Dermis blood vessel endothelial cell (primary cell): ENCODE measurements at places on chromosomes 5 and 9. TPM values are rescaled to one million over a fixed set of nuclear protein-coding genes. Genes with fewer than 3 reads are reported as not detected.

The PCDHA10 gene
- 0.09 and 0.17 TPM in 2 replicates for total RNA-seq

The C9 gene
- total RNA-seq, result 0.34 TPM in 1 of 2 replicates, not detected in the other

The ALDH7A1 gene
- 26.7 and 28.7 TPM in 2 replicates for total RNA-seq

The MYORG gene
- 4.9 and 8.0 TPM in 2 replicates for total RNA-seq

The IFNA13 gene
- not detected in 2 replicates for total RNA-seq

The ISL1 gene
- not detected in 2 replicates for total RNA-seq

The TMC1 gene
- 0.74 and 3.4 TPM in 2 replicates for total RNA-seq

The ZNF367 gene
- 8.0 and 12.8 TPM in 2 replicates for total RNA-seq

The LECT2 gene
- not detected in 2 replicates for total RNA-seq

The FBP2 gene
- not detected in 2 replicates for total RNA-seq

The ZNF483 gene
- 1.8 and 3.2 TPM in 2 replicates for total RNA-seq

DNA sequence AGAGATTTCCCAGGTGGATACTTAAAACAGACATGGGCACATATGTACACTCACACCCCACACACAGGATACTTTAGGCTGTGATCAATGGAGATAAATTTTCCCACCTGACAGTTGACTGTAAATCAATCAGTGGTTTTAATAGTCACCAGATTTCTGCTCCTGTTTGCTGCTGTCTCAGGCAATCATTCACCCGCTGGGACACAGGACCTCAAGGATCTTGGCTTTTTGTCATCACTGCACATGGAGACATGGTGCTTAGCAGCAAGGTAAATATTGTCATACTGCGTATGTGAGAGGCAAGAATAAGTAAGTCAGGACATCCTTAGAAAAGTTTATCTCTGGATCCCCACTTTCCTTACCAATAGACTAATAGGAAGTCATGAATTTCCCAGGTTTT, 60.8 kb upstream of the KLF9 start:
- peak; percentile 29 for DNase-seq

- no peak for DNase-seq
These were observed 194.2 kb downstream of the CDK5RAP2 start for GRCh38 chr9:120385606-120386389.

GRCh38 chr5:120464627-120465435, 731 bp downstream of the PRR16 start:
- DNase-seq, result peak; percentile 6

DNA sequence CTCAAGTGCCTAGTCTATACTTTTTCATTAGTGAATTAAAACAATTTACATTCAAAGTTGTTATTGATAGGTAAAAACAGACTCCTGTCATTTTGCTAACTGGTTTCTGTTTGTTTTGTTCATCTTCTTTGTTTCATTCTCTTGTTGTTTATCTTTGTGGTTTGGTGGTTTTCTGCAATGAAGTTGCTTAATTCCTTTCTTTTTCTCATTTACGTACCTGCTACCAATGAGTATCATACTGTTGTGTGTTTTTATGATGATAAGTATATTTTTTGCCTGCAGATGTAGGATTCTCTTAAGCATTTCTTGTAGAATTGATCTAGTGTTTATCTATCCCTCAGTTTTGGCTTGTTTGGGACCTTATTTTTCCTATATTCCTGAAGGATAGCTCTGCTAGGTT, 2230.0 kb downstream of the MAT2B start:
- DNase-seq, result no peak

DNA sequence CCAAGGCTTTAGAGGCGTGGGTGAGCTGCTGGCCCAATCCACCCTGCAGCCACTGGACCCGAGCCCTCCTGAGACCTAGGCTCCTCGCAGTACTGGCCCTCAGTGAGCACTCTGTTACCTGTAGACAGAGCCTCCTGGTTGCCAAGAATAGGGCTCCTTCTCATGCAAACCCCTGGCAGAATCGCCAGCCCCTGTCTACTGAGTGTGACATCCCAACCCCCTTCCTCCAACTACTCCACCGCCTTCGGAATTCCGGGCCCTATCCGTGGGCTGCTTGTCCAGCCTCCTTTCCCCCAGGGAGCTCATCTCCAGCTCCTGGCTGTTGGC, 23.8 kb upstream of the COL5A1 start:
- no peak for DNase-seq

- no peak for DNase-seq
These were observed 489.8 kb downstream of the SEMA5A start for GRCh38 chr5:9056046-9056445.

DNA sequence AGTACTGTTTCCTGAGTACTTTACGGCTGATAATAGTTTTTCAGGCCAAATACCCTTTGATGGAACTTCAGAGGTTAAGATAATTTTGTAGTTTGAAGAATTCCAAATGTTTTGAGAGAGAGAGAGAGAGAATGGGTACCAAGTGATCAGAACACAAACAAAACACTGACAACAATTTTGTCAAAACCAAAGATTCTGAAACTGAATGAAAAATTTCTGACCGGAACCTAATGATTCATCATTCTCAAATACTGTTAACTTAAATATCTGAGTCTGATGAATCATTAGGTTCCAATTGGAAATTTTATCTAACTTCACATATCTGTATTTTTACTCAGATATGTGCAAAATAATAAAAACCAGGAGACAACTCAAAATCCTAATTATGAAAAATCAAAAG, 4.0 kb downstream of the LMBRD2 start:
- DNase-seq, result peak; percentile 20

DNA sequence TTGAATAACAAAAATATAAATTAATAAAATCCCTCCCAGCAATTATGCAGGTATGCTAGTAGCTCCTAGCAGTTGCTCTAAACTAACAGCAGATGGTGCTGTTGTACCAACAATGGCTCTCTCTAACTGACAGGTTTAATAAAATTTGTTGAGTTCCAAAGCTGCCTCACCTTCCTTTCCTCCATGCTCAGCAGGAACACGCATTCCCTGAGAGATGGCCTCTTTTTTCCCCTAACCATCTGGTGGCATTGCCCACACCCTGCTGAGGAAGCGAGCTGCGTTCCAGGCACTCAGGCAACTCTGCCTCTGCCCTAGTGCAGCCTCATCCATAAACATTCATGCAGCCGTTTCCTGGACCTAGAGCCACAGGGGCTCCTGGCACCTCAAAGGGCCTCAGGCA, 106.2 kb downstream of the KLHL3 start:
- peak; percentile 75 for DNase-seq

GRCh38 chr9:25677301-25678146, 720 bp downstream of the TUSC1 start:
- peak; percentile 57 for DNase-seq

- DNase-seq, result no peak
These were observed 26.9 kb upstream of the PLIN2 start for GRCh38 chr9:19154135-19154612.

DNA sequence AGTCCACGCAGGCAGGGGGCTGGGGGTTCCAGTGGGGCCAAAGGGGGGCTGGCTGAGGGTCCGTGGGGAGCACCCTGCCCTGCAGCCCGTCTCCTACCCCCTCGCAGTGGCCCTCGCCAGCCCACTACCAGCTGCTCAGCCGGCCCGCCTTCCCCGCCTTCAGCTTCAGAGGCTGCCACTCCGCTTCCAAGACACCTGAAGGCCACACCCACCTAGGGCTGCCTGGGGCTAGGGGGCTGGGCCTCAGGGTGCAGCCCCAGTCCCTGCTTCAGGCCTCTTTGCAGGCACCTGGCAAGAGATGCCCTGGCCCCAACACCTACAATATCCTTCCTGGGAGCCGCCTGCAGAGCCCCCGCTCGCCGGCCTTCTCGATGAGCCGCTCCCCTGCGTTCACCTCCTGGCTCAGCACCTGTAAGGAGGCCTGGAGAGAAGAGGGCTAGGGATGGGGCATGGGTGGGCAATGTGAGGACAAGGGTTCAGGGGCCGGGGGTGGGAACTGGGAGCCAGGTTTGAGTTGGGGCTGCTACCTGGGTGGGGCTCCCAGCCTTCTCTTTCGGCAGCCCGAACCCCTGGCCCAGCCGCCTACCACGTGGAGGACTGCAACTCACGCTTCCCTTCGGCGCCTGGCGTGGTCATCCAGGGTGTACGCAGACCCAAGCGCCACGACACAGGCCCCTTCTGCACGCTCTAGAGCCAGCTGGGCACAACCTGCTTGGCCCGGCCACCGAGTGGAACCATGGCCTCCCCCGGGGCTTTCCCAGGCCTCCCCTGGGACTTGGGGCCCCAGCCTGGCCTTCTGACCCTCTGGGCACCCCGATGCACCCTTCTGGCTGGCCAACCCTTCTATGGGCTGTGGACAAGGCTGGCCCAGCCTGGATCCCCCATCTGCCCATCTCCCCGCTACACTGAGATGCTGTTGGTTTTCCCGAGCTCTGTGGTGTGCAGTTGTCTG, 1.7 kb downstream of the STPG3 start:
- DNase-seq, result no peak

- DNase-seq, result no peak
These were observed 94.1 kb upstream of the ITGA2 start for GRCh38 chr5:52895075-52895474.

- no peak for DNase-seq
These were observed 83.5 kb upstream of the HSPA9 start for GRCh38 chr5:138658676-138659075.

DNA sequence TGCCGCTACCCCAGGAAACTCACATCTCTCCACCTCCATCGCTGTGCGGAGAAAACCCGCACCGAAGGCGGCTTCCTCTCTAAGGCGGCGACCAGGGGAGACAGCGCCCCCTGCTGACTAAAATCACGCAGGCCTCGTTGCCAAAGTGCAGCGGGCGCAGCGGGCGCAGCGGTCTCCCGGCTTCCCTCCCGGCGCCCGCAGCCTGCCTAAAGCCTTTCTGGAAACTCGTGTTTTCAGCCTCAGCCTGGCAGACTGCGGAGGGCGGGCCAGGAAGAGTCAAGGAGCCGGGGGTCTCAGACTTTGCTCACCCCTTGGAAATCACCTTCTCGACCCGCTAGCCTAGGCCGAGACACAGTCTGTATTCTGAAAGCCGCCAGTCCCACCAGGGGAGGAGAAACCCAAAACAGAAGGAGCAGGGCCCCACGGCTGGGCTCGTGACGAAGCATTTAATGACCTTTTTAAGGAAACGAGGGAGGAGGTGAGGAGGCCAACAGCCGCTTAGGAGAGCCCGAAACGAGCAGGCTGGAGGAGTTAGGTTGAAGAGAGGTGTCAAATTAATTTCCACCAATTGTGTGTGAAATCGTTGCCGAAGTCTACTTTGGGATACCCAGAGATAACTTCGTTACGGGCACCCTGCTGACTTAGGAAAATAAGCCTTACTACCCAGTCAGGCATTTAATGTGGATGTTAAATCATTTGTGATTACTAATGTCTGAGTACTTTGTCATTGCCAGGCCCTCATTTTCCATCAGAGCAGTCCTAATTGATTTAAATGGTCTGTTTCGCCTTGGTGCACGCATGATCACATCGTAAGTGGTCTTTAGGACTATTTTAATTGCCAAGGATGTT, 7.3 kb upstream of the FOXB2 start:
- peak; percentile 75 for DNase-seq

- no peak for DNase-seq
These were observed 72.1 kb downstream of the PRLR start for GRCh38 chr5:35158204-35158603.

DNA sequence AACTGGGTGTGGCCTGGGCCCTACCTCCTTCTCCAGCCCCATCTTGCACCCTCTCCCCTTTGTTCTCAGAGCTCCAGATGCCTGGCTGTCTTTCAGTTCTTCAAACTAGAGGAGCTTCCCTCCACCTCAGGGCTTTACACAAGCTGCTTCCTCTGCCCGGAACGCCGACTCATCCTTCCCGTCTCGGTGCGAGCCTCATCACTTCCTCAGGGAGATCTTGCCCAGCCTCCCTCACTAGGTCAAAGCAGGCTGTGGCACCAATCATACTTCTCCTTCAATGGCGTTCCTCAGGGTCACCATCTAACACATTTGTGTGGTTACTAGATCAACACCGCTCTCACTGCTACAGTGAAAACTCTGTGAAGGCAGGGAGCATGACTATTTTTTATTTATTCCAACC, 56.2 kb upstream of the ZSWIM6 start:
- DNase-seq, result peak; percentile 83

DNA sequence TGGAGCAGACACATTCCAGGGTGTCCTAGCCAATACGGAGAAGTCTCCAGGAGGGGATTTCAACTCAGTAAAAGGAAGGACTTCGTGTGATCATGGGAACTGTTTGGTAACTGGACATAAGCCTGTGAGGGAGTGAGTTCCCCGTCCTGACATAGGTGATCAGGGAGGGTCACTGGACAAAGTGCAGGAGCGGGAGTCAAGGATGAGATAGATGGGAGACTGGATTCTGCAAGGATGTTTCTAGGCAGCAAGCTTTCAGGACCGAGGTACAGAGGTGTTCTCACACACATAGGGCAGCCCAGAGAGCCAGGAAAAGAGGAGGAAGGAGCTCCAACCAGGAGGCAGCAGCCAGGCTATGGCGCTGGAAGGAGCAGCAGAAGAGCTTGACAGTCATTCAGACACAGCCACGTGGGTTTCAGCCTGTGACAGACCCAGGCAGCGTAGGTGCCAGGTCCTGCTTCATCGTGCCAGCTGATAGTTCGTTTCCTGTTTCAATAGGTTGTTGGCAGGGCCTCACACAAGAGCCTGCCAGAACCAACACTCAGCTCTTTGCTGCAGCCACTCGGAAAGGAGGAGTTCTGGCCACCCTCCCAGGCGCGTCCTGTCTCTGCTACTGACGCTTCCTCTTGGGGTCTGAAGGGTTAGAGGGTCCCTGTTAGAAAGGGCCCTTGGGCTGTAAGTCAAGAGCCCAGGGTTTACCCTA, 84.1 kb downstream of the AMBP start:
- DNase-seq, result peak; percentile 91

DNA sequence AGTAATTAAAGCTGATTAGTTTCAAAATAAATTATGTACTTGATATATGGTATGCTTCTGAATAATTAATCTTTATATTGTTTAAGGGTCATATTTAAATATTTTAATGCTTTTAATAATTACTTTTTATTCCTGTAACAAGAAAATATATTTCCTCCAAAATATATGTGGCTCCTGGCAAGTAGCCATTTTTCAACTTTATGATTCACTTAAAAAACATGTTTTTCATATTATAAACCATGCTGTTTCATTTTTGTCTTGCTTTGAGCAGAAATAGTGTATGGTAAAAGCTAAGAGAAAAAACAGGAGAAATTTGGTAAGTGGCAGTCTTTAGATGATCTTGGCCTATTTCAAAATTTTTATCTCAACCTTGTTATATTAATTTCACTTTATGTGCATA, 14.6 kb downstream of the SPATA9 start:
- peak; percentile 37 for DNase-seq

DNA sequence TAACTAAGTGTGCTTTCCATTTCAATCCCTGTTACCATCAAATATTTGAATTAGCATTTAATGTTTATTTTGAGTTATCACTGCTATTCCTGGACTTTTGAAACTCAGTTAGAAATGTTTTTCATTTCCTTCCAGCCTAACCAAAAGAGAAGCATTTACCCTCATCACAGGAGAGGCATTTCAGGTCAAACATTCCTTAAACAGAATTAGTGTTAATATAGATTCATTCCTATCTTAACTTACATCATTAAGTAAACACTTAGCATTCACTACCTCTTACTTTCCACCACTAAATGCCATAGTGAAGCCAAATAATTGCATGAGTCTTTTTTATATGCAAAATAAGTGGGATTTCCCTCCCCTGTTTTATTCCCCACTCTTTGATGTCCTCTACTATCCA, 136.6 kb upstream of the OR13F1 start:
- no peak for DNase-seq

- no peak for DNase-seq
These were observed 7.3 kb upstream of the AMBP start for GRCh38 chr9:114085387-114085789.
